Right ventricle myocardium inferior (tissue), 1 donor: ENCODE measurements at places on chromosomes 4 and X. TPM values are rescaled to one million over a fixed set of nuclear protein-coding genes. Genes with fewer than 3 reads are reported as not detected.

DNA sequence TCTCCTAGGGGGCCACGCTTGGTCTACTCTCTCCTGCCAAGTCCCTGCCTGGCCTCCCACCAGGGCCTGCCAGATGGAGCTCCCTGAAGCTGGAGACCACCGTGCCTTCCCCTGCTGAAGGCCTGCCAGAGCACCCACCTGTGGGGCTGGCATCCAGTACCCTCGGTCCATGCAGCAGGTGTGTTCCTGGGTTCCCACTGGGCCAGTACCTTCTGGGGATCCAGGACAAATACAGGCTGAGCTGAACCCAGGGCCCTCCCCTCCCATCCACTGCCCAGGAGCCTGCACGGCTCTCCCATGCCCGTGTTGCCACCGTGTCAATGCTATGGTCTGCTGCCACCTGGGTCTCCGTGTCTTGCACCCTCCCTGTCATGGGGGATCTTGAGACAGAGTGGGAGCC lies 68.8 kb downstream of the ABLIM2 start:
- peak; percentile 33 for DNase-seq

GRCh38 chrX:86028681-86029080 lies 18.7 kb downstream of the CHM start:
- DNase-seq, result no peak

DNA sequence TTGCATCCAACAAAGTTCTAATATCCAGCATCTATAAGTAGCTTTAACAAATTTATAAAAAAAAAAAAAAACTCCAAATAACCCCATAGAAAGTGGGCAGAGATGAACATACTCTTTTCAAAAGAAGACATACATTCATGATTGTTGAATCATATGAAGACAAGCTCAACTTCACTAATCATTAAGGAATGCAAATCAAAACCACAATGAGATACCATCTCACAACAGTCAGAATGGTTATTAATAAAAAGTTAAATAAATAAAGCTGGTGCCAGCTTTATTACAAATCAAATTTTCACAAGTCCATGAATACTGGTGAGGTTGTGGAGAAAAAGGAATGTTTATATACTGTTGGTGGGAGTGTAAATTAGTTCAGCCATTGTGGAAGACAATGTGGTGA lies 592.0 kb downstream of the IQCM start:
- no peak for DNase-seq

- no peak for DNase-seq
Observed at GRCh38 chr4:73127839-73128453, 58.4 kb upstream of the COX18 start.

GRCh38 chr4:119286377-119287002 lies 35.4 kb downstream of the FABP2 start:
- no peak for DNase-seq

DNA sequence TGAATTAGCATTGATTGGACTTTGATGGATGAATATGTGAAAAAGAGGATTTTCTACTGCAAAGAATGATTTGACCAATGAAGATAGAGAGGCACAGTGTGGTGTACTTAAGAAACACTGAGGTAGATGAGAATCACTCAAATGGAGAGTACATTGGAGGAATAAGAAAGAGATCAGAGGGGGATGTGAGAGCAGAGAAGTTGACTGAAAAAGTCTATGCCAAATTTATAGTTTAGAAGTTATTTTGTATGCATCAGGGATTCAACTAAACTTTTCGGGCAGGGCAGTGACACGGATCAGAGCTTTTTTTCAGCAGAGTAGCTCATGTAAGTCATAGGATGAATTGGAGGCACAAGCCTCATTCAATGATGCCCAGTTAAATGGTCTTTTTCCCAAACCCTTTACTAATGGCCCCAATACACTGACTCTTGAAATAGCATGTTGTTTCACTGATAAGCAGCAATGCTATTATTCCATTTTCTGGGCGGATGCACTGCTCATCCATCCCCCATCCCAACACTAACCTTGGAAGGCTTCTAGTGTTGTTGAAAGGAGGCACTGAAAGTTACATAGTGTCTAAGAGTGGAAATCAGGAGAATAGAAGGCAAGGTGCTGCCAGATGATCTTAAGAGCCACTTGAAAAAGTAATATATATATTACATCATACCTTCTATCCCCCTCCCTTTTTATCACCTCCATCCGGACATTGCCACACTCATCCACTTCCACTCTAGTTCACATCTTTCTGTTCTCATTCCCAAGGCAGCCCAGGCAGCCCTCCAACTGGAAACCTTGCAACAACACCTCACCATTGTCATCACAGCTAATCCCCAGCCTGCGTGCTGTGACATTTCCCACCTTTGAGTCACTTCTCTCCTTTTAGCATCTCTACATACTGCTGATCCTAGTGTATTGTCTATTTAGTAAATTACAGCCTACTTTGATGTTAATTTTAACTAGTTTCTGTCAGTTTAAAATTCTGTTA lies 46.1 kb downstream of the ARHGAP24 start:
- DNase-seq, result no peak

DNA sequence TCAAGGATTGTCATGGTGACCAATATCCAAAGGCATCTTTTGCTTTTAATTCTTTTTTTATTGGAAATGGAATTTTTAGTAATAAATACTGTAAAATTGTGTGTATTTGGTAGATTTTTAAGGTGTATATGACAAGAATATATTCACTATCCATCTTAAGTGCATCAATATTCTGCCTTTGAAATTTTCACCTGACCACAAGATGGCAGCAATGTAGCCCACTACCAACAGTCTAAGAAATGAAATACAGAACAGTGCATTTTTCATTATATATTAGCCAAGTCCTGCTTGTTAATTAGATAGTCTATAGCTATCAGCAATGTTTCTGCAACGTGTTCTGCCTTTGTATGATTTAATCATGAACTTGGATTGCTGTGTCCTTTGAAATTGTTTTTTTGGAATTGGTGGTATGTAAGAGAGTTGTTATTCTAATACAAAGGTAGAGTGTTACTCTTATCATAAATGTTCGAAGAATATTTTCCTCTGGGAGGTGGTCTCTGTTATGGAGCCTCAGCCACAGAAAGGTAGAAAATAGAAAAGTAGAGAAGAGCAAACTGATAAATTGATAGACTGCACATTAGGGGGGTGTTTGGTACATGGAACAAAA lies 38.2 kb downstream of the HPGDS start:
- no peak for DNase-seq

DNA sequence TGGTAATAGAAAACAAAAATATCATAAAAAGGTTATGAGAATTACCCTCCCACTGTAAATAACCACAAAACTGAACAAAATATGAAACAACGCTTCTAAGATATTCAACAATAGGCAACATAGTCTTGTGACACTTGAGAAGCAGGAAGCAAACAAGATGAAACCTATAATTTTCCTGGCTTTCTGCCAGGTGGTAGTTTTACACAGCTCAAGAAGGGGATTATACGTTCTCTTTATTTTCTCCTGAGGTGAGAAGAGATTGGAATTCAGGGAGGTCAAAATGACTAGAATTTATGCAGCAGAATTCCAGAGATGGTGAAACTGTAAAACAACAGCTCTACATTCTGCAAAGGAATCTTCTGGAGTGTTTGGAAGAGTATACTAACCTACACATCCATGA lies 186.0 kb downstream of the HHIP start:
- no peak for DNase-seq

- no peak for DNase-seq
Observed at GRCh38 chr4:150280081-150280895, 202.0 kb downstream of the DCLK2 start.

DNA sequence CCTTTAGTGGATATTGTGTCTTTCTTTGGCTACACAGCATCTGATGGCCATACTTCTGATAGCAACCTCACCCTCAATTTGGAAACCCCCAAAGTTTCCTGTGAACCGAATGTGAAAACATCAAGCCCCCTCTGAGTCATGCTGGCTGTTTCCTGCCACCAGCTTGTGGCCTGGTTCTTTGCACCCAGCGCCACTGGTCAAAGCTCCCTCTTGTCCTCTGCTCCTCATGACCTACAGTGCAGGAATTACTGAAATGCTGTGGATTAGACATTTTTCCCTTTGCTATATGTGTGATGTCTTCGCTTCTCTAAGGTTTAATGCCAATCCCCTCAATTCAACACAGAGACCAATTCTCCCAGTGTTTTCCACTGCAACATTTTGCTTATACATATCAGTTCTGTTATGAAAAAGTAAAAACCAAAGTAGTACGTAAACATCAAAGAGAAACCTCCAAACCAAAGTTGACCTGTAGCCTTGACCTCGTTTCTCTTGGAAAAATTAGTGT lies 224.0 kb upstream of the TENM3 start:
- DNase-seq, result no peak

GRCh38 chrX:105869701-105870100 lies 47.4 kb downstream of the NRK start:
- no peak for DNase-seq

DNA sequence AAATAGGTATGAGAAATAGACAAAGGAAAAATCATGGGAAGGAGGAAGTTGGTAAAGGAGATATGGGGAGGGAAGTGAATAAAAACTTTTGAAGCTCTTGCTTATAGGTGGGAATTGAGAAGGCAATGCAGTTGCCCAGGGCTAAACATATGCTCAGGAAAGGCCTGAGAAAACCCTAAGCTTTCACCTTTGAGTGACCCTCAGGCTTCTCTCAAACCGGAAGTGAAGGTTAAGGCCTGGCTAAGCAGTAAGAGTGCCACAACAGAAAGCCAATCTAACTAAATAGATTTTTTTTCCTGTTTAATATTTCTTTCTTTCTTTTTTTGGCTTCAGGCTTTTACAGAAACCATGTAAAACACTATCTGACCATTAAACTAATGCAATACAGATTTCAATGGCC lies 69.5 kb upstream of the GABRA3 start:
- no peak for DNase-seq

DNA sequence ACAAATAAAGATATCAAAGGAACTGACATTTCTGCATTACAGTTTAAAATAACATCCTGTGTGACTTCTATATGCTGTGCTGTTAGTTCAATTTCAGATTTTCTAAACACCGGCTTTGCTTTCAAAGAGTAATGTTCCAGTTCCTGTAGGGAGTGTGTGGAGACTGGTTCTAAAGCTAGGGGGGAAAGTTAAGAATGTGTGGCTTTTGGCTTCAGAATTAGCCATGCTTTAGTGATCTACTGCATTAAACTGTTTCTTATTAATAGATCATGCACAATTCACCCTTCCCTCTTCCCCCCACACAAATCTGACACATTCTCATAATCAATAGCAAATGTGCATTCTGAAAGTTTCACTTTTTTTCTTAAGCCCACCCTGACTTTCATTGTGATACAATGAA lies 32.0 kb upstream of the DKK2 start:
- no peak for DNase-seq

GRCh38 chrX:12206413-12206812 lies 68.1 kb downstream of the FRMPD4 start:
- no peak for DNase-seq

- no peak for DNase-seq
Observed at GRCh38 chr4:108483079-108483478, 137.3 kb upstream of the RPL34 start.

GRCh38 chrX:46634577-46634976 lies 61.0 kb downstream of the CHST7 start:
- no peak for DNase-seq

GRCh38 chrX:142891046-142891445 lies 134.7 kb upstream of the SPANXN4 start:
- DNase-seq, result no peak

DNA sequence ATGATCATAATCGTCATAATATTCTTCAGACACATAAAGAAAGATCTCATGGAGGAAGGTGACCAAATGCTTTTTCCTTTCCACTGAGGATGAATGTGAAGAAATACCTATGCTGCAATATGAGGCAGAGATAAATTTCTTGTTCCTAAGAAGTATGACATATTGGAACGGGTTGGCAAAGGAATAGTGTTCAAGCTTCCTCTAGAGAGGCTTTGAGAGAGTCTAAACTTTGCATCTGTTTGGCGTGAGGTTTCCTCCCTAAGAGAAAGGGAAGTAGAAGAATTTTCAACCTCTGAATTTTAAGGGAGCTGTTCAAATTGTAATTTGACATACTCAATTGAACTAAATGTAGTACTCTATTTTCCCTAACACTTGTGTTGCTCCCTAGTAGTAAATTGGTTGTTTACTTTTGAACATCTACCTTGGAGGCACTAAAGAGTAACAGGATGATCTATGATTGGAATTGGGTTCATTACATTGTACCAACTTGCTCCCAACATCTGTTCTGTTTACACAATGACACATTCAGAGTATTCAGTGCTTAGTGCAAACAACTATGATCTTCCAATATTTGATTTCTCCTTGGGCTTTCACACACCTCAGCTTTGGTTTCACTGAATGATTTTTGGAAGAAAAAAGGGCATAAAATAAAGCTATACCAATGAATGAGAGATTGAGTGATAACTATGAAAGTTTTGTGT lies 122.0 kb downstream of the CORIN start:
- no peak for DNase-seq

DNA sequence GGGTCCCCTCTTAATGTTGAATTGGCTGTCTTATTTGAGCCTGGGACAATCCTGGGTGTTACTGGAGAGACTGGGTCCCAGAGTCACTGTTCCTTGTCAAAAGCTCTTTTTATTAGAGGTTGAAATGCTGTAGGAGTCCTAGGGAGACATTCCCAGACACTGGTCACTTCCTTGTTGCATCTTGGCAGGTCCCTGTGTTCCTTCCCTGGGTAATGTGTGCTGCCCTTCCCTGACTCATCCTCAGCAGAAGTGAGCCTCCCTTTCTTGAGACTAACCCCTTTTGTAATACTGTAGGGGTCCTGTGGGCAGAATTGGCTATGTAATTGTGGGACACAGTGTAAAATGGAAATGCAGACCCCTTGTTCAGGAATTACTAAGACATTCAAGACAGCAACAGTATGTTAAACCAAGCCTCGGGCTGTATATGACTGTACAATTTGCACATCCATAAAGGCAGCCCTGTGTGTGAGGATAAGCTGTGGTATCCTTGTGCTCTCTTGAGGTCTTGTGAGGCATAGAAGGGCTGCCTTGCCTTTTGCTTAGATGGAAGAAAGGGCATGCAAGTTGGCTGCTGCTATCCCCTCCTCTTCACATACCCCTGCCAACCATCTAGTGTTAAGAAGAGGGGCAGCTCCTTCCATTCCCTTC lies 53.5 kb downstream of the DCLK2 start:
- no peak for DNase-seq

DNA sequence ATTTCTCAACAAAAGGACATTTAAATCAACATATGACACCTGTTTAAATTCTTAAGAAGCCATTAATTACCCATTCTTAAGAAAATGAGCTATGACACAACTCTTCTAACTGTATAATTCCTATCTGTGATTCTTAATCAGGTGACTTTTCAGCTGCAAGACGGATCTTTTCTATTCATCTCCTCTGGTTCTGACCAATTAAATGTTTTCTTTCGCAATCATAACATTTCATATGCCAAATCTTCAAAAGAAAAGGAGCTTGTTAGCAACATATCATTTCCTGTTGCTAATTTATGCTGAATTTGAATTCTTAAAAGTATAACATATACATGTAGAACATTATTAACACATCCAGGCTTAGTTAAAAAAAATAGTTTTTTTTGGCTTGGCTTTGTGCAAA lies 62.5 kb downstream of the SEL1L3 start:
- DNase-seq, result no peak

Gene SMIM31
- total RNA-seq, result not detected

Gene MAGEA8
- total RNA-seq, result not detected

Gene VCX3B
- total RNA-seq, result not detected

Gene PLK4
- 1.1 TPM for total RNA-seq

Gene AKAP4
- total RNA-seq, result not detected

Gene PPARGC1A
- 77.5 TPM for total RNA-seq

Gene STK32B
- 0.89 TPM for total RNA-seq

Gene FAM184B
- total RNA-seq, result not detected

Gene LDB2
- 34.3 TPM for total RNA-seq

Gene CLDN22
- not detected for total RNA-seq

Gene TFDP3
- not detected for total RNA-seq
